Kidney (tissue), 22 donors: ENCODE measurements at places on chromosomes 1 and 21. TPM values are rescaled to one million over a fixed set of nuclear protein-coding genes. Genes with fewer than 3 reads are reported as not detected.

The WNT4 gene
- polyA plus RNA-seq = 0.45 TPM

The HOOK1 gene
- 9.4 TPM for polyA plus RNA-seq

The TIAM1 gene
- 4.6 TPM for polyA plus RNA-seq

The PYHIN1 gene
- 0.30 TPM for polyA plus RNA-seq

The CORT gene
- 0.62 TPM for polyA plus RNA-seq

The GPR52 gene
- polyA plus RNA-seq = not detected

The VSIG8 gene
- polyA plus RNA-seq = 8.1 TPM

The POLR3C gene
- polyA plus RNA-seq = 16.1 TPM

The LCE1B gene
- not detected for polyA plus RNA-seq

The LCE6A gene
- polyA plus RNA-seq = not detected

The MIER1 gene
- 9.4 TPM for polyA plus RNA-seq

The TMPRSS15 gene
- 0.09 TPM for polyA plus RNA-seq

The SPATA46 gene
- not detected for polyA plus RNA-seq

The PPM1J gene
- polyA plus RNA-seq = 3.4 TPM
